SIG-M5 (cell line): ENCODE measurements at places on chromosomes 1 and 21.

- DNase-seq, result no peak
These were observed 214.1 kb downstream of the NUF2 start for GRCh38 chr1:163535807-163536206.

- no peak for DNase-seq
These were observed 90.8 kb upstream of the TNFSF4 start for GRCh38 chr1:173297798-173298391.

DNA sequence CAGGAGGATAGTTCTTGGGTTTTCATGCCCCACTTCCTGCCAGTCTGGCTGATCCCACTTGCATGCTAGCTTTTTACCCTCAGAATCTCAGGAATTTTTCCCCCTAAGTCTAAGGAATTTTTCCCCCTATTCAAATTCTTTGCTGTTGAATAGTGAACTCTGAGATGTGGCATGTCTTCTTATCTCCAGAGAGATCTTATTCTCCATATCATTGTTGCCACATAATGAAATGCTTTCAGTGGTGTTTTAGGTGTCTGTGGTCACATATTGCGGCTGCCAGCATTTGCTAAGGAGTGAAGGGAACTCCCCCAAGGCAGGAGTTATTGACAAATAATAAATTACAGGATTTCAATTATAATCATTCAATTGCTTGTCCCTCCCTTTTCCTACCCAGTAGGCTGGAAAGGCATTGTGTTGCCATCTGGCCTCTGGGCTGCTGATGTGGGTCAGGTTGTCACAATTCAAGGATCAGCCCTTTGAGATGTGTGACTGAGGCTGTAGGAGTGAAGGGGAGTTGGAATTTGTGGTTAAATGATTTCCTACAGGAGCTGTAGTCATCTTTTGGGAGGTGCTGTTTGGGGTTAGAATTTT is 3.9 kb upstream of the FLG start:
- no peak for DNase-seq

- DNase-seq, result no peak
These were observed 78.5 kb downstream of the BCAR3 start for GRCh38 chr1:93603106-93603505.

GRCh38 chr1:210239349-210240111 is 6.9 kb downstream of the SERTAD4 start:
- DNase-seq, result no peak

- DNase-seq, result no peak
These were observed 18.1 kb downstream of the LMOD1 start for GRCh38 chr1:201928266-201928665.

- DNase-seq, result no peak
These were observed 97.3 kb downstream of the PLA2G4A start for GRCh38 chr1:186925881-186926669.

DNA sequence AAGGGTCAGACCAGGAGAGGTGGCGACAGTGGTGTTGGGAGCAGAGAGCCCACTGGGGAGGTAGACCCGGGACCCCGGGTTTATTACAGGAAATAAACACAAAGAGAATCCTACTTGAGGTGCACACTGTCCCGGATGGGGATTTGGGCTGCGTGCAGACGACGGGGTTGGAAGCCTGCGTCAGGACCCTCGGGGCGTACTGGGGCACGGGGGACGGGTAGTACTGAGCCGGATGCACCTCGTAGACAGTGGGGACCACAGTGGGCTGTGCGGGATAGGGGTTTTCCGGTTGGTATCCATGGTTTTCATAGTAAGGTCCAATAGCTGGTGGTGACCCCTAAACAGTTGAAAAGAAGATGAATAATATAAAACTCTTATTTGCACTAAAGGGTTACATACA is 13.7 kb downstream of the TMPRSS2 start:
- no peak for DNase-seq
